NCI-H345 (cell line): ENCODE measurements at places on chromosomes 13 and 19.

DNA sequence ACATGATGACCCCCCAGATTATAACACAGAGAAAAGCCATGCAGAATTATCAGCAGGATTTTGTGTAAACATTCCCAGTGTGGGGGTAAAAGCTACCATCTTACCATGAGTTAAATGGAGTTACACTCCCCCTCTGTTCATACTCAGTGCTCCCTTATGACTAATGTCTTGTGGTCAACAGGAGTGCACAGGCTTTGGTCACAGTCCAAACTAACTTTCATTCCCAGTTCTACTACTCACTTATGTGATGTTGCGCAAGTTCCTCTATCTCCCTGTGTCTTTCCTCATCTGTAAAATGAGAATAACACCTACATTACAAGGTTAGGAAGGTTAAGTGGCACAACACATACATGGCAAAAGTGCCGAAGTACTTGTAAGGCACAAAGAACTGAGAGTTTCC is 277.9 kb downstream of the RBM26 start:
- no peak for DNase-seq

DNA sequence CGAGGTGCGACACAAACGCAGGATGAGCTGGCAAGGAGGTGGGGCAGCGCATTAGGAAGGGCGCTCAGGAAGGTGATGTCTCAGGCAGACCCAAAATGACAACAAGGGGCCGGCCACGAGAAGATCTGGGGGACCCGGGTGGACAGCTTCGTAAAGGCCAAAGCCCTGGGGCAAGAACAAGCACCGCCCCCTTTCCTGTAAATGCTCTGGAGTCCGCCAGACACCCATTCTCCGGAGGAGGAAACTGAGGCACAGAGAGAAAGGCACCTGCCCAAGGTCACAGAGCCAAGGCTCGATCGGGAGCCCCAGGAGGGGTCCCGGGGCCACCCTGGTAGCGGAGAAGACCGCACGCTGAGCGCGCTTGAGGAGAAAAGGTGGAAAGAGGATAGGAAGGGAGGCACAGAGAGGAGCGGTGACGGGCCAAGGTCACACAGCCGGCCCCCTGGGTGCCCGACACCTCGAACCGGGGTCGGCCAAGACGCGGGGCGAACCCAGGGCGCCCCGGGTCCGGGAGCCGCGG is 571 bp downstream of the SAFB2 start:
- DNase-seq: no peak

DNA sequence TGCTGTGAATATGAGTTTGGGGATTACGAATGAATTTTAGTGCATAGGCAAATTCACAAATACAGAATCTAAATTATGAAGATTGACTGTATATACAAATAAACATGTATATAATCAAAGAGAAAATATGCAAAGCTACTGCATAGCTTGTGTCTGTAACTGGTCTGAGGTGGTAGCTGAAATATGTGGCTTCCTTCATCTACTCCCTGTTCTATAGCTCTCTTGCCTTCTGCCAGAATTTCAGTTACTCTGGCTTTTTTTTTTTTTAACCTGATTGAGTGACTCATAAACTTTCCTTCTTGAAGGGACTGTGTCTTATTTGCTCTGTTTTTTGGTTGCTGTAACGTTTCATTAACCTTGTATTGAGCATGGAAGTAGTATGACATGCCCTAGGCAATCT is 26.6 kb downstream of the DNAJC3 start:
- DNase-seq: no peak

DNA sequence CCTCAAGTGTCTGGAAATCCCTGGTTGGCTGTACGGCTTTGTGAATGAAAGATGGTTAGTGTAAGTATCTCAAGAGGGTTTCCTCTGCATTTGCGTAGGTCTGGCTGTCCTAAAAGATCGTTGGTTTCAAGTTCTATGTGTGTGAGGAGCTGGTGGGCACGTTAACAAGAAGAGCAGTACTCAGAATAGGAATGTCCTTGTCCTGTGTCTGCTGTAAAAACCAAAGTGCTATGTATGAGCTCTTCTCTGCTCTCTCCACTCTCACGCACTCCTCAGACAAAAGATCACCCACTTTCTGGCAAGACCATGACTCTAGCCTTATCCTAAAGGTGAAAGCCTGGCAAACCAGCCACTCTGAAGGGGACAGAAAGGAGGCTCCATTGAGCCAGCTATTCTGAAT is 39.1 kb downstream of the USP12 start:
- no peak for DNase-seq

GRCh38 chr19:16295057-16295456 is 29.6 kb upstream of the KLF2 start:
- no peak for DNase-seq

DNA sequence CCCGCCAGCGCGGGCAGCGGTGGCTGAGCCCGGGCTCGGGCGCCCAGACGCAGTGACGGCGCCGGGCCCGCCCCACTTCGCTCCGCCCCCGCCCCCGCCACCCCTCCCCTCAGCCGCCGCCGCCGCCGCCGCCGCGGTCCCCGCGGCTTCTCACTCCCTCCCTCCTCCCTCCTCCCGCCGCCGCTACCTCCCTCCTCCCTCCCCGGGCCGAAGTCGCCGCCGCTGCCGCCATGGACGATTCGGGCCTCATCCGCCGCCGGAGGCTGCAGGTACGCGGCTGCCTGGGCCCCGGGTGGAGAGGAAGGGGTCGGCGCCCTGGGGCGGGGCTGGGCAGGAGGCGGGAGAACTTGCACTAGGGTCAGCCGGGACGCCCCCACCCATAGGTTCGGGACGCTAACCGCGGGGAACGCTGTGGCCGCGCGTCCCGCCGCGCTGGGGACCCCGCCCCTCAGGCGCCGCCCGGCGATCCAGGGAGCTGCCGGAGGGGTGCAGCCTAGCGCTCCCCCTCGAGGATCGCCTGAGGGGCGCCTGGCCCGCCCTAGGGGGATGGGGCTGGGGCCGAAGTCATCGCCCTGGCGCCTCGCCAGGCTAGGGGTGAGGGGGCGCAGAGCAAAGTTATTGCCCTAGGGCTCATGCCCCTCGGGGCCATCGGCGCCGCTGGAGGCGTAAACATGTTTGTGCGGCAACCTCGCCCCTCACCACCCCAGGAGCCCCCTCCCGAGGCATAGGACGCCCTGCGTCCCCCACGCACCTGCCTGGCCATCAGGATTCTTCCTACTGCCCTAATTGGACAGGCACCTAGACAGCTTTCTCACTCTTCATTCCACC is 427 bp downstream of the RTBDN start:
- DNase-seq: peak; percentile 54

DNA sequence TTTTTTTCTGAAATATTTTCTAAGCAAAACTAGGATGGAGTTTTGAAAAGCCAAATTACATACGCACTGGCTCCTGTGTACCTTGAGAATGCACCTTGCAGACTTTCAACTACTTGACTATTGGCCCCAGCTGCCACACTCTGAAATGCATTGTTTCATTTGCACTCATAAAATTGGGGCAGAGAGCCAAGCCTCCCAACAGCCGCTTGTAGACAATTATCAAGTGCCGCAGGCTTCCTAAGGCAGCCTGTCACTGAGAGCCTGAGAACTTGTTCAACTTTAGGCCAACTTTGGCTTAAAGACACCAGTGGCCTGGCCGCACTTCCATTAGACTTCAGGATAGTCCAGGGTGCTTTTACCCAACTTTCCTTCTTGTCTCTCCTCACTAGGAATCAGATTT is 115.7 kb upstream of the STARD13 start:
- peak; percentile 44 for DNase-seq

DNA sequence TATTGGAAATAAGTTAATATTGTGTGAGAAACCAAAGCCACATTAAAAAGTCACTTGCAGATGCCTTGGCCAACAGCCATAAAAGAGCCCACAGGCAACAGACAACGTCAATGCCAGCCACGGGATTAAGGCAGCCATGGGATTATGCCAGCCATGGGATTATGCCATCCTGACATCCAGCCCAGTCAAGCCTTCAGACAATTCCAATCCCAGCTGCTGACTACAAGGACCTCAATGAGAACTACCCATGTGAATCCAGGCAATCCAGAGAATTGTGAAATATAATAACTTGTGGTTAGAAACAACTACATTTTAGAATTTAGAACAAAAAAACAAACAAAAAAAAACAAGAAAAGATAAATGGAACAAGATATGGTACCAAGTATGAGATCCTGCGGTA is 356.6 kb downstream of the EFNB2 start:
- no peak for DNase-seq

GRCh38 chr19:1238369-1239303 is 831 bp upstream of the CBARP start:
- no peak for DNase-seq

DNA sequence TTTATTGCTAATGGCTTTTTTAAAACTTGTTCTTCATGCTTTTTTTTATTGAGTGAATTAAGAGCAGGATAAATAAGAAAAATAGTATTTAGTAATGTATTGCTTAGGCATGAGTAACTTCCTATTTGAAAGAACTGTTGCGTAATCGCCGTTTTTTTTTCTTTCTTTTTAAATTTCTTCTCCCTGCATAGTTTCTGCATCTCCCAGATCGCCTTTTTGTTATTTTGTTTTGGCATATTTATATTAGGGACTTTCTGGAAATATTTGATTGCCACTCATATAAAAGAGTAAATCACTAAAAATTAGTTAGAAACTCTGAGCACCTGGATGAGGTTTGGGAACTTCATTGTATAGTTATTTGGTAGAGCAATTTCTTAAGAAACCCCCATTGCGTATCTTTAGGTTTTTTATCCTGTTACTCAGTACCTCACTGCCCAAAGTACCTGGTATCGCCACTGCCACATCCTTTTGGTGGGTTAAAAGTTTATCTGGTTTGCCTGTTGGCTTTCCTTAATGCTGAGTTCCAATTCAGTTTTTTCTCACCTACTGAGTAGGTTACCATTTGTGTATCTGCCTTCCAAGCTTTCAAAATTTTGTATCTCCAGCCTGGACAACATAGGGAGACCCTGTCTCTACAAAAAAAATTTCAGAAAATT is 36.2 kb upstream of the LPAR6 start:
- no peak for DNase-seq

DNA sequence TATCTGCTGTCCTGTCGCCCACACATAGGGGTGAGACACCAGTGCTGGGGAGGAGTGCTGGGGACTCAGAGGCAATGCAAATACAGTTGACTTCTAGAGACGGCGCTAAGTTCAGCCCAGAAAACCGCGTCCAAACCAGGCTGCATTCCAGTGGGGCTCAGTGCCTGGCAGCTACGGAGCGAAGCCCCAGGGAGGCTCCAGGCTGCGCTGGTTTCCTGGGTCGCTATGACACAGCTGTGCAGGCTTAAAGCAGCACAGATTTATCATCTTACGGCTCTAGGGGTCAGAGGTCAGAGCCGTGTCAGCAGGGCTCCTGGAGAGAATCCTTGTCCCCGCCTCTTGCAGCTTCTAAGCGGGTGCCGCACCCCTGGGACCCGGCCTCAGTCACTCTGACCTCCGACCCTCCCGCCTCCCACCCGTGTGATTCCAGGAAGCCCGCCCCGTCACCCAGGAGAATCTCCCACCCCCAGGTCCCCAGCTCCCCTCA is 61.6 kb downstream of the ANKRD10 start:
- DNase-seq: no peak
